ENCODE measurements at places on chromosomes 16 and 17. TPM values are rescaled to one million over a fixed set of nuclear protein-coding genes. Genes with fewer than 3 reads are reported as not detected.

GRCh38 chr17:76046064-76046463, 19.0 kb upstream of the EVPL start:
- no peak overlapping the region for H3K27ac ChIP-seq
- peaks cover 24% of the 10 kb centered on the region for H3K4me1 ChIP-seq
- no peak for DNase-seq
- no peak overlapping the region for H3K4me3 ChIP-seq
- H3K36me3 ChIP-seq, result peaks cover 100% of the 10 kb centered on the region

GRCh38 chr17:43780135-43780534, at the start of gene CFAP97D1:
TSS of gene CFAP97D1 (plus strand) at chr17:43780435. CDS start at chr17:43780463, 28 bp downstream.
- no peak for DNase-seq
- H3K27ac ChIP-seq, result peak within 1 kb of the TSS; percentile 100
- H3K4me1 ChIP-seq, result peaks cover 38% of the 10 kb centered on the region
- H3K27me3 ChIP-seq, result no peaks in the 10 kb centered on the region
- peaks cover 16% of the 10 kb centered on the region for H3K36me3 ChIP-seq
- H3K4me3 ChIP-seq, result peak within 1 kb of the TSS; percentile 95

DNA sequence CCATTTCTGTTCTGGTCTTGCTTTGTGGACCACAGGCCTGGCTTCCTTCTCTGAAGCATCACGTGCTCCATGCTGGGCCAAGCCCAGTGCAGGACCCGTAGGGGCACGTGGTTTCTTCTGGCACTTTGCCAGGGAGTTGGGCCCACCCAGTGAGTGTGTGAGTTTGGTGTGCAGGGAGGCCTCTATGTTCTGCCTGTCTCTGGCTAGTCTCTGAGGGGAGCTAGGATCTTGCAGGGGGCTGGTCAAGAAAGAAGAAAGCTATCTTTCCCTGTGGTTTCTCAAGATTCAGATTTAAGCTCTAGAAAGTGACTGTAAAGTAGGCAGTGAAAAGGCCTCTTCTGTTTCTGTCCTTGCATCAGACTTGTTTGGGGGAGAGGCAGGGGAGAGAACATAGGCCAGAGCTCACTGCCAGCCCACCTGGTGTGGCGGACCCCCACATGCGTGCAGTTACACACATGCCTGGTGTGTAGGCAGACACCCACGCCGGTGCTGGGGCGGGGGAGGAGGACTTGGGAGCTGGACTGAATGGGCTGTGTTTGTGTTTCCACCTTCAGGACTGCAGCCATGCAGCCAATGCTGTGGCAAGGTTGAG, 11.8 kb downstream of the LASP1 start:
- peak; percentile 73 for DNase-seq
- no peaks in the 10 kb centered on the region for H3K27me3 ChIP-seq
- peak overlapping the region; percentile 77 for H3K27ac ChIP-seq
- peaks cover 69% of the 10 kb centered on the region for H3K36me3 ChIP-seq

Gene PRR29
- 11.3 TPM for total RNA-seq

Gene CLEC19A
- total RNA-seq, result not detected

Gene NXPH3
- 4.5 TPM for total RNA-seq

Gene TCAP
- total RNA-seq, result 3.7 TPM

Gene AKTIP
- 43.7 TPM for total RNA-seq
